ENCODE measurements at places on chromosomes 2 and 18. TPM values are rescaled to one million over a fixed set of nuclear protein-coding genes. Genes with fewer than 3 reads are reported as not detected.

Gene NFU1
- total RNA-seq = 45.3 TPM

Gene IL36B
- total RNA-seq = not detected

Gene CABLES1
- total RNA-seq = 9.9 TPM

Gene ANAPC1
- 35.1 TPM for total RNA-seq

Gene KLHL30
- total RNA-seq = 9.0 TPM

Gene RIT2
- not detected for total RNA-seq

Gene SNORC
- total RNA-seq = 2.5 TPM

Gene FBXO48
- total RNA-seq = 1.5 TPM

Gene METAP1D
- total RNA-seq = 5.4 TPM

Gene CAPN14
- 0.21 TPM for total RNA-seq

Gene NEURL3
- total RNA-seq = 0.33 TPM

Gene SLC9A4
- total RNA-seq = not detected

Gene SIX3
- not detected for total RNA-seq

GRCh38 chr2:71558300-71559051, 105.1 kb downstream of the DYSF start:
- no peak overlapping the region for H3K27ac ChIP-seq
- no peaks in the 10 kb centered on the region for H3K36me3 ChIP-seq
- H3K4me3 ChIP-seq = no peak overlapping the region
- peak; percentile 56 for DNase-seq
- no peaks in the 10 kb centered on the region for H3K27me3 ChIP-seq

GRCh38 chr2:71467180-71467815, 13.9 kb downstream of the DYSF start:
- H3K4me3 ChIP-seq = peak overlapping the region; percentile 69
- no peaks in the 10 kb centered on the region for H3K27me3 ChIP-seq
- DNase-seq = no peak

- no peaks in the 10 kb centered on the region for H3K27me3 ChIP-seq
- H3K4me3 ChIP-seq = no peak overlapping the region
- no peaks in the 10 kb centered on the region for H3K4me1 ChIP-seq
- no peak for DNase-seq
Observed at GRCh38 chr2:19256121-19256601, 102.3 kb downstream of the OSR1 start.

DNA sequence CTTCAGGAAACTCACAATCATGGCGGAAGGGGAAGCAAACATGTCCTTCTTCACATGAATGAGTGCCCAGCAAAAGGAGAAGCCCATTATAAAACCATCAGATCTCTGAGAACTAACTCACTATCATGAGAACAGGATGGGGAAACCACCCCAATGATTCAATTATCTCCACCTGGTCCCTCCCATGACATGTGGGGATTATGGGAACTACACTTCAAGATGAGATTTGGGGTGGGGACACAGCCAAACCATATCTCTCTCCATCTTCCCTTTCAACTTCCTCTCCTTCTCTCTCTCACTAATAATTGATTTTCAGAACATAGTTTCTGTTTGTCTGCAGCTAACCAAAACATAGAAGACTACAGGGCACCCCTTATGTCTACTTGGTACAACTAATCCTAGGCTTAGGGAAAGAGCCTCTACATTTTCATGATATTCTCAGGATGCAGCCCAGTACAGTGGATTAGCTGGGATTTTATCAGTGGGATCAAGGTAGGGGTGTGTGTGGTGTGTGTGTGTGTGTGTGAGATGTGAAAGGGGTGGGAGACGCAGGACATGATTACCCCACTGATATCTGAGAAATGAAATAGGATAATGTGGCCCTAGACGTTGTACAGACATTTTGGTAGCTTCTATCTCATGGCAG, 2.8 kb upstream of the ATF2 start:
- H3K27me3 ChIP-seq = no peaks in the 10 kb centered on the region
- H3K4me1 ChIP-seq = no peaks in the 10 kb centered on the region
- no peak overlapping the region for H3K27ac ChIP-seq
- DNase-seq = no peak
- peaks cover 3% of the 10 kb centered on the region for H3K36me3 ChIP-seq
- no peak overlapping the region for H3K4me3 ChIP-seq

- no peaks in the 10 kb centered on the region for H3K4me1 ChIP-seq
- H3K27me3 ChIP-seq = no peaks in the 10 kb centered on the region
- H3K27ac ChIP-seq = no peak overlapping the region
- no peaks in the 10 kb centered on the region for H3K36me3 ChIP-seq
- no peak for DNase-seq
- no peak overlapping the region for H3K4me3 ChIP-seq
Observed at GRCh38 chr2:237012577-237013267, 73.0 kb upstream of the COPS8 start.

- H3K27ac ChIP-seq = no peak overlapping the region
- H3K36me3 ChIP-seq = no peaks in the 10 kb centered on the region
- no peaks in the 10 kb centered on the region for H3K27me3 ChIP-seq
- H3K4me3 ChIP-seq = peak overlapping the region; percentile 41
Observed at GRCh38 chr2:48343571-48344440, 186.1 kb upstream of the STON1 start.

DNA sequence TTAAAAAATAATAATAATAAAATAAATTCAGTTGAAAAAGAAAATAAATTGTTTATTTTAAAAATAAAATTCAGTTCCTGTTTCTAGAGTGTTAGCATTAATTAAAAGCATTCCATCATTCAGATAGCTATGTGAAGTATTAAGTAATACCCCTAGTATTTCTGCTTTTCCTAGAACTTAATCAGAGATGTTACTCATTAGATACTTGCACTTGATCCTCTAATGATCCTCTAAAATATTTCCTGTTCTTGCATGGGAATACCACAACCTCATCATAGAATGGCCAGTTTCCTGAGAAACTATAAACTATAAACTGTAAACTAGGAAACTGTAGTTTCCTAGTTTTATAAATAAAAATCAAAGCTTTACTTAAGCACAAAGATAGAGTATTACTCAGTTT, 11.1 kb upstream of the CNNM3 start:
- no peaks in the 10 kb centered on the region for H3K27me3 ChIP-seq
- H3K4me1 ChIP-seq = no peaks in the 10 kb centered on the region
- H3K27ac ChIP-seq = no peak overlapping the region
- peaks cover 4% of the 10 kb centered on the region for H3K36me3 ChIP-seq

GRCh38 chr18:3631887-3632286, 181.9 kb downstream of the TGIF1 start:
- H3K36me3 ChIP-seq = no peaks in the 10 kb centered on the region
- no peaks in the 10 kb centered on the region for H3K4me1 ChIP-seq
- no peaks in the 10 kb centered on the region for H3K27me3 ChIP-seq
- H3K4me3 ChIP-seq = no peak overlapping the region
- no peak for DNase-seq

GRCh38 chr18:37964885-37965571, 399.4 kb upstream of the CELF4 start:
- H3K4me3 ChIP-seq = no peak overlapping the region
- H3K27me3 ChIP-seq = no peaks in the 10 kb centered on the region
- H3K4me1 ChIP-seq = no peaks in the 10 kb centered on the region
- no peaks in the 10 kb centered on the region for H3K36me3 ChIP-seq
- no peak for DNase-seq
- no peak overlapping the region for H3K27ac ChIP-seq

GRCh38 chr2:155841442-155841841, 491.1 kb downstream of the NR4A2 start:
- no peaks in the 10 kb centered on the region for H3K36me3 ChIP-seq
- DNase-seq = no peak
- H3K27ac ChIP-seq = no peak overlapping the region
- H3K4me3 ChIP-seq = no peak overlapping the region

DNA sequence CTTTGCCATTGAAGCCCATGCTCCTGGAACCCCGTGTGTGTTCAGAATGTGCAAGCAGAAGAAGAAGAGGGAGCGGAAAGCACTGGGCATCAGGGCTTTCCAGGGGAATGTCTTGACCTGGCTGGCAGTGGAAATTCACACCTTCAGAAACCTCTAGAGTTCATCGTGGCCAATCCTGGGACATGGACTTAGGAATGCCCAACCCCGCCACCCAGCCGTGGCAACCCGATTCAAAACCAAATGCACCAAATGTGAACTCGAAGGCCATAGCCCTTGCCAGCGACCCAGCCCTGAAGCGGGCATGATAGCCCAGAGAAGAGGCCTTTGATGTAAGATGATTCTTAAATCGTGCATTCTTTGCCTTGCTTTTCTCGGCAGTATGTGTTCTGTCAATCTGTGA, 69.4 kb downstream of the ADI1 start:
- DNase-seq = no peak
- no peaks in the 10 kb centered on the region for H3K27me3 ChIP-seq
- no peaks in the 10 kb centered on the region for H3K4me1 ChIP-seq
- H3K36me3 ChIP-seq = peaks cover 4% of the 10 kb centered on the region

DNA sequence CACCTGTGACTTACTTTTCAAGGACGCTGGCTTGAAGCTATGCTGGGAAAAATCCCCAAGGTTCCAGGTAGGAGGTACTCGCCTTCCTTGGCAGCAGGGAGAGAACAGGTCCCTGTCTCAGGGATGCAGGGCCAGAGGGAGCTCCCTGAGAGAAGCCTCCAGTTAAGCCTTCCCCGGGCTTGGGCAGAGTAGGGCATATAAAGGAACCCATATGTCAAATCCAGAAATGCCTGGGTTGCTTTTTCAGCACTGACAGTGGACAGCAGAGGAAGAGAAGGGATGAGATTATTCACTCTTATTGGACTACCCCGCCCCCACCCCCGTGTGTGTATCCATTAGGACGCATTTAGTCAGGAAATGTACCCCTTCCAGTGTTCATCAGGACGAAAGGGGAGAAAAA, 89.3 kb upstream of the TEX51 start:
- no peaks in the 10 kb centered on the region for H3K27me3 ChIP-seq
- no peak overlapping the region for H3K4me3 ChIP-seq
- H3K4me1 ChIP-seq = no peaks in the 10 kb centered on the region
- no peak overlapping the region for H3K27ac ChIP-seq
- H3K36me3 ChIP-seq = no peaks in the 10 kb centered on the region
- DNase-seq = no peak

DNA sequence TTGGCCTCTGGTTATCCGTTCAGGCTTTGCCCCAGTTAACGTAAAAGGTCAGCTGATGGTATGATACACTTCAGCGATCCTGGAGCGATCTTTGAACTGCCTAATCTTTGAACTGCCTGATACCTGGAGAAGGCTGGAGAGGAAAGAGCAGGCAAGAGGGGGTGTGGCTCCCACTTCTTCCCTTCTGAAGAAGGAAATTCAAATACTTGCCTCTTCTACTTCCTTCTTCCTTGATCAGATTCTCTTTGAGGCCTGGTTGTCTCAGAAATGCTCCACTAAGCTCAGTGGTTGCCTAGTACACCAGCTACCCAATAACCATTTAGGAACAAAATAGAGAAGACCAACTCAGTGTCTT, 619 bp downstream of the GALM start:
- DNase-seq = no peak
- H3K4me1 ChIP-seq = peaks cover 6% of the 10 kb centered on the region
- no peaks in the 10 kb centered on the region for H3K27me3 ChIP-seq
- H3K36me3 ChIP-seq = no peaks in the 10 kb centered on the region
- peak overlapping the region; percentile 80 for H3K4me3 ChIP-seq
- H3K27ac ChIP-seq = peak overlapping the region; percentile 23

GRCh38 chr2:7837237-7837760, 844.6 kb upstream of the ID2 start:
- no peak for DNase-seq
- no peaks in the 10 kb centered on the region for H3K4me1 ChIP-seq
- no peak overlapping the region for H3K4me3 ChIP-seq
- no peaks in the 10 kb centered on the region for H3K27me3 ChIP-seq

GRCh38 chr2:201433394-201433995, 17.8 kb downstream of the TRAK2 start:
- no peak for DNase-seq
- no peak overlapping the region for H3K4me3 ChIP-seq
- no peak overlapping the region for H3K27ac ChIP-seq
- no peaks in the 10 kb centered on the region for H3K27me3 ChIP-seq

- no peaks in the 10 kb centered on the region for H3K36me3 ChIP-seq
- no peak for DNase-seq
- no peaks in the 10 kb centered on the region for H3K27me3 ChIP-seq
- no peak overlapping the region for H3K4me3 ChIP-seq
- H3K4me1 ChIP-seq = no peaks in the 10 kb centered on the region
Observed at GRCh38 chr2:127160676-127161075, 53.7 kb upstream of the BIN1 start.

GRCh38 chr2:20704886-20705285, 37.9 kb downstream of the GDF7 start:
- H3K4me1 ChIP-seq = no peaks in the 10 kb centered on the region
- no peak overlapping the region for H3K27ac ChIP-seq
- DNase-seq = no peak
- H3K36me3 ChIP-seq = no peaks in the 10 kb centered on the region

- H3K27me3 ChIP-seq = no peaks in the 10 kb centered on the region
- no peaks in the 10 kb centered on the region for H3K4me1 ChIP-seq
- H3K36me3 ChIP-seq = no peaks in the 10 kb centered on the region
- DNase-seq = no peak
- H3K4me3 ChIP-seq = no peak overlapping the region
Observed at GRCh38 chr2:173747035-173747434, 218.1 kb downstream of the SP3 start.
